Stimulated activated CD8-positive, alpha-beta memory T cell treated with anti-CD3 and anti-CD28 coated beads, Interleukin-7, amount 100 ng/mL, for 1 hour (primary cell): ENCODE measurements at places on chromosomes 1 and 21.

DNA sequence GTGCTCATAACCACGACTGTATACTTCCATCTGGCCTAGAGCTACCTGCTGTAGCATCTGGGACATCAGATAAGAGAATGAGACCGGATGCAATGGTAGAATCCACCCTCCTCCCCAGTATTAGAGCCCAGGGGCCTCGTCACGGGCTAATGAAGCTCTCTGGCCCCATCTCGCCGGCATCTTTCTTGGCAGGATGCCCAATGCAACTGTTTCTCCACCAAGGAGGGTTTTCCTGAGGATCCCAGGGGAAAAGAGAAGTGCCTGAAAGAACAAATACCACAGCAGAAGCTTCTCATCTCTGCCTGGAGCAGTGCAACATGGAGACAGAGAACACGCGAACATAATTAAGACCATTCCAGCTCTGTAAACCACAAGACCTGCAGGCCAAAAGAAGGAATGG lies 80.0 kb downstream of the VWA5B1 start:
- DNase-seq, result no peak

- no peak for DNase-seq
Measured at GRCh38 chr1:179786815-179787685, 44.0 kb downstream of the FAM163A start.

DNA sequence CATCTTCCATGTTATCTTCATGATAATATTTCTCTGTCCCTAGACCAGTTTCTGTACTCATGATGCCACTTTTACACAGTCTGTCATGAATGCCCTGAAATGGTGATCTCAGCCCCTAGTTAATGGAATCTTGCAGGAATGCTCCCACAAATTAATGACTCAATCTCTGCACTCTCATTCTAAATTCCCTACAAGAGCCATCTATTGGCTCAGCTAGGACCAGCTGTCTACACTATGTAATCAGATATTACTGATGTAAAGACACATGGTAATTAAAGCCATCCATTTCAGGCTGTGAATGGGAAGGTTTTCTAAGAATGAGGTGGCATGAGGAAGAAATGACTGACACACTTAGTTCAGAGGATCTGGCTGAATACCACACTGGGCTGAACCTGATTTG lies 199.1 kb upstream of the KCND3 start:
- no peak for DNase-seq

GRCh38 chr1:211676761-211677160 lies 1.3 kb upstream of the NEK2 start:
- no peak for DNase-seq

DNA sequence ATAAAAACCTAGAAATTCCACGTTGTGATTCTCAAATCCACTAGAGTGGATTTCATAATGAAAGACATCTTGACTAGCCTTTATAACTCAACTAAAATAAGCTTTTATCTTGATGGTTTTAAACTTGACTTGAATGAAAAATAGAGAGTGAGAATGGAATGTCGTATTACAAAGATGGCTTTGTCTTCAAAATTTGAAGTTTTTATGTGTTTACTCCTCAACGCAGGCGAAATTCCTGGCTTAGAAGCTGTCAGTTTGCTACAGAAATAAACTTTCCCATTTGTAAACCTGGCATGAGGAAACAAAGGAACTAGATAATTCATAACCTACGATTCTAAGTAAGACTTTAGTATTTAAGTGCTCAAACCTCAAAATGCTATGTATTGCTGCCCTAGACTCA lies 90.0 kb upstream of the KRTAP19-8 start:
- no peak for DNase-seq

DNA sequence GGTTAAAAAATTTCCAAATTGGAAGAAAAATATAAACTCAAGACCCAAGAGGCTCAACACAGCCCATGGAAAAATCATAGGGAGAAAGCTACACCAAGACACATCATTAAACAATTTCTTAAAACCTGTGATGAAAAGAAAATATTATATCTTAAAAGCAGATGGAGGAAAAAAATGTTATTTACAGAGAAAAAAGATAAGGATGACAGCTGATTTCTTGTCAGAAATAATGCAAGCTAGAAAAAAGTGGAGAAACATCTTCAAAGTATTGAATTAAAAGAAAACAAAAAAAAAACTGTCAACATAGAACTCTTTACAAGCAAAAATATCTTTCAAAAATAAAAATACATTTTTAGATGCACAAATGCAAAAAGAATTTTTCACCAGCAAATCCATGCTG lies 930.5 kb downstream of the ADGRL2 start:
- DNase-seq, result no peak

- no peak for DNase-seq
Measured at GRCh38 chr1:216710055-216710454, 13.2 kb downstream of the ESRRG start.

DNA sequence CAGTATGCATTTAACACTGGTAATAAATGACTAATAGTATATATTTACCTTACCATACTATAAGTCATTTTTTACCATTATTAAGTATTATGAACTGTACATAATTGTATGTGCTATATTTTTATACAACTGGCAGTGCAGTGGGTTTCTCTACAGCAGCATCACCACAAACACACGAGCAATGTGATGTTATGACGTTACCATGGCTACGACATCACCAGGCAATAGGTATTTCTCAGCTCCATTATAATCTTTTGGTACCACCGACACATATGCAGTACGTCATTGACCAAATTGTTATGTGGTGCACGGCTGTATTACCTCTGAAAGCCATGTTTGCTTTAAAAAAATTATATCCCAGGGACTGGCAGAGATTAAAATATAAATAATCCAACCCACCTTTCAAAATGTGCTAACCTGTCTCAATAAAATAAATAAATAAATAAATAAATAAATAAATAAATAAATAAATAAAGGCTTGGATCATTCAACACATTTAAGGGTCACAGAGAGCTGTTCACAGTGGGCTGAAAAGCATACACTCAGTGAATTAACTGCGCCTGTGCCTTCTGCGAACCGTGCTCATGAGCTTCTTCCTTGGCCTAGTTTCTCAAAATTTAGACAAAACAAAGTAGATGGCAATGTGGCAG lies 121.4 kb upstream of the SLC35F3 start:
- DNase-seq, result no peak

DNA sequence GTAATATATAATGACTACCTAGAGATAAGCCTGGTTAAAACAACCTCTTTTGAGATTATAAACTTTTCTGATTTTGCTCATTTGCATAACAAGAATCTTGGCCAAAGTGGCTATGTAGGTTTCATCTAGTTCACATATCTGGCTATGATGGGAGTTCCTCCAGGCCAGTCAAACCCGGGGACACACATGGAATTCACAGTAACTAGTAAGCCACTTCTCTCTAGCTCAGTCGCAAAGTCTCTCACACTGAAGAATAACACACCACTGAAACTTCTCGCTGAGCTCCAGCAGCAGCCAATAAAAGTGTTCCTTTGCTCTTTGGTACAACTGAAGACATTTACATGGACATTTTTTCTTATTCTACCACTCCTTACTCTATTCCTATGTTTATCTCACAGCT lies 36.0 kb upstream of the GRIK1 start:
- no peak for DNase-seq

GRCh38 chr1:22334860-22335550 lies 116.6 kb upstream of the ZBTB40 start:
- no peak for DNase-seq

- DNase-seq, result no peak
Measured at GRCh38 chr1:220879076-220879508, at the start of gene HLX. TSS of gene HLX (plus strand) at chr1:220879443. CDS start at chr1:220879858, 415 bp downstream.

DNA sequence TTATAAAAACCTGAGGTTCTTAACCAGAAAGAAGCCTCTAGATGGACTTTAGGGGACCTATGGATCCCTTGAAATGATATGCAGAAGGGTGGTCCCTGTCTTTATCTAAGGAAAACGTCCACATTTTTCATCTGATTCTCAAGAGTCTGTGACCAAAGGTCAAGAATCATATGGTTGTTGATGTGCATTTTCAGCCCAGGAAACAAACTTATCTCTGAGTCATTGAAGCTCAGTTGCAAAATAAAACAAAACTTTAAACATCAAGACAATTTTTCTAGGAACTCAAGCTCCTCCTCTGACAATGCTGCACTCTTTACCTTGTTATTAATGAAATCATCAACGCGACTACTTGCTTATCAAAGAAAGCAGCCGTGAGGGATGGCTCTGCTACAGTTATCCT lies 83.3 kb downstream of the TIAM1 start:
- no peak for DNase-seq

- no peak for DNase-seq
Measured at GRCh38 chr1:241962153-241962552, 4.6 kb downstream of the BECN2 start.

DNA sequence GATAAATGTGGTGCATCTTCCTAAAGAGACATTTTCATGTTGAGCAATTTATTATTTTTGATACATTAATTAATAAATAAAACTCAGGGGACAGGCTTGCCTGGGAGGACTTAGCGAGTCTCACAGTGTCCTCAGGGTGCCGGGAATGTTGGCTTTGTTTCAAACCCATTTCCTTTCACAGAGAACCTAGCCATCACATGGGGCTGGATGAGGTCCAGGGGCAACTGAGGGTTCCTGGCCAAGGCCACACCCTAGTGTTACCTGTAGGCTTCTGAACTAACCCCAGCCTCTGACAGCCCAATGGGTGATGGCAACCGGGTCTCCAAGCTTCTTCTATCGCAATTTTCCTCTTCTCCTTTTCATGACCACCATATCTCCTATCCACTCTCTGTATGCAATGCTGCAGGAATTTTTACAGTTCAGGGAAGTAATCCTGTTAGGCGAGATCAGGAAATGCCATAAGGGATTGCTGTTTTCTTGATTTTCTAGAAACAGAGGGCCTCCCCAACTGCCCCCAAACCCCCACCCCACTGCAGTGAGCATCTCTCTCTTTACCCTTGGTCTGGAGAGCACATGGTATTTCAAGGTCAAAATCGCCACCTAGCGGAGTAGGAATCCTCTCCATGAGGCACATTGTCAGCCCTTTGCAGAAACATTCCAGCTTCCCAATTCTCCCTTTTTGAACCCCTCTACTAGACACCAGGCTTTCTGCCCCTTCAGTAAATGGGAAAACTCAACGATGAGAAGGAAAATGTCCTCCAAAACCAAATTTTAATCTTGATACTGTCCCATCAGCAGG lies 22.1 kb upstream of the SMYD3 start:
- DNase-seq, result no peak

DNA sequence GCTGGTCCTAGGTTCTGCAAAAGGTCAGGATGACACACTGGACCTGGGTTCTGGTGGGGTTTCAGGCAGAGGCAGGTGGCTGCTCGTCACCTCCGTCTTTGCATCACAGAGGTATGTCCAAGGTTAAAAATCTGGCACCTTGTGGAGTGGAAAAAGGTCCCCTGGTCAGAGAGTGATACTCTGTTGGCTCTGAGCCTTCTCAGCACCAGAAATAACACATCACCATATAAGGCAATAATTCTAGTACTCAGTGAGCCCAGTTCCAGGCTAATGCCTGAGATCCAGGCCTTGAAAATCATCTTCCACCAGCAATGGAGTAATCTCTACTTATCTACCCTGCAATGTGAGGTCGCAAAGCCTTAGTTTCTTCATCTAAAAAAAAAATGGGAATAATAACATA lies 127.3 kb upstream of the C8B start:
- DNase-seq, result no peak

DNA sequence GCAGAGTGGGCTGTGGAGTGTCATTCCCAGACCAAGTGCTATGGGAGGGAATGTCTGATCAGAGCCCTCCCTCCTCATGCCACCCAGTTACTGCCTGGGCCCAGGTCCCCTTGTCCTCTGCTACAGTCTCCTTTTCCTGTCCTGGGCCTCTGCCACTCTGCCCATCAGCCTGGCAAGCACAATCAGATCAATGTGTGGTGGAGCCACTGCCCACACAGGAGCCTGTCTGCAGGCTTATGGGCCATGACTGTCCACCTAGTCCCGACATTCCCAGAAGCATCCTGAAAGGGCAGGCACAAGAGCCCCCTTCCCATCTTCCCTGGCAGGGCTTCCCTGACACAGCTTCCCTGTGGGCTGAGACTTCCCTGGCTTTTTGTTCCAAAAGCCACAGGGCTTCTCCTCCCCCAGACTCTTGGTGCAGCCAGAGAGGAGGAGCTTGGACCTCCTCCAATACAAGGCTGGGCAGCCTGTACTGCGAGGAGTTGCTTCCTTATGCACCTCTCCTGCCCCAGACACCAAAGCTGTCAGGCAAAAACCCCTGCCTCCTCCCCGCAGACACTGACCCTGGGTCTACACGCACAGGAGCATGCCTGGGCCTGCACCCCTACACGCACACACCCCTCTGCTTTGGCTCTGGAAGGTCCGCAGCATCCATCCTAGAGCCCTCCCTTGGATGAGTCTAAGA lies 29.2 kb upstream of the CNTN2 start:
- DNase-seq, result no peak

GRCh38 chr1:87134061-87134460 lies 194.6 kb upstream of the LMO4 start:
- no peak for DNase-seq

- DNase-seq, result no peak
Measured at GRCh38 chr1:172670791-172671190, 11.9 kb downstream of the FASLG start.

DNA sequence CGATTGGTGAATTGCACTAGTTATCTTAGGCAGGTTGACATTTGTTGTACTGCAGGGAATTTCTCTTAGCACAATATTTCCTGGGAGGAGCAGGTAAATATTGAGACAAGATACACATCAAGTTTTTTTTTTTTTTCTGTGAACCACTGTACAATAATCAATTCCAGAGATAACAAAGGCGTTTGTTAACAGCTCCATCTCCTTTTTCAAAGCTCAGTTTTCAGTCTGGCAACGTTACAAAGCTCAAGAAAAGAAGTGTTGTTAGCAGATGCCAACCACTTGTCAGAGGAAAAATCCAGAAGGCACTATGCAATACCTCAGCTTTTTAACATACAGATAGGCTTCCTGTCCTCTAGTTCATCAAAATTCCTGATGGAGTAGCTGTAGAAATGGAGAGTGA lies 40.9 kb upstream of the DAB1 start:
- DNase-seq, result no peak
